NCI-H1694 treated with DMSO at 0.1 percent for 48 hours (cell line): ENCODE measurements at places on chromosomes 5 and 9.

DNA sequence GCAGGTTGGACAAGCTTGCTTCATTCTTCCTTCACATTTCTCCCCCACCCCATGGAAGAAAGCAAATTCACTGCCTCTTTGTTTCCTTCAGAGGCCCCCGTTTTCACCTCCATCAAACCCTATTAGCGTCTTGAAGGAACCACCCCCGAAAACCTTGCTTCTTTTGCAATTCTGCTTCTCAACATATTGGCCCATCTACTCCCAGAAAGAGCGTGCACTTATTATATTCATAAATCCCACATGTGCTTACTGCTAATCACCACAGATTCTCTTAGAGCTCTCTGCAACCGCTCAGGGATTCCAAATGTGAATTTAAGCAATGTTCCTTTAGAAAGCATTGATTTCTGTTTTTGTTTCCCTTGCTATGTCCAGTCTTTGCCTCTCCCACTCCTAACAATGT is 1.1 kb downstream of the F2RL2 start:
- DNase-seq: no peak

GRCh38 chr9:77433675-77434445 is 214.3 kb downstream of the GNA14 start:
- peak; percentile 31 for DNase-seq

- no peak for DNase-seq
Observed at GRCh38 chr9:119164716-119165115, 204.5 kb downstream of the BRINP1 start.

GRCh38 chr5:76604838-76605237 is 18.4 kb downstream of the F2RL2 start:
- no peak for DNase-seq

DNA sequence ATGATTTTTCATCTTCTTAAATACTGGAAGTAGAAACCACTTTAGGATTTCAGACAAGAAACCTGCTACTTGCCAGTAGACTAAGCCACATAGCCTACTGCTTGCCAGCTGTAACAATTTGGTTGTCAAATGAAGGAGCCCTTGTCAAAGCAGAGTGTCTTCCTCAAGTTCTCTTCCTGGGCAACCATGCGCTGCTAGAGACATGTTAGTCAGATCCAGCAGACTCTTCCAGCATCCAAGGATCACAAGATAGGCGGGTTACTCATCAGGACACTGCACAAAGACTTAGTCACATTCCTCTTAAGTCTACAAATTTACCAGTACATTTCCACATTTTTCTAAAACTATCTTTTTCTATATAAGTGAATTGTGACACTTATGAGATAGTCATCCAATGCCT is 24.4 kb downstream of the SKIC3 start:
- DNase-seq: no peak

GRCh38 chr5:141931694-141932093 is 8.0 kb downstream of the DELE1 start:
- DNase-seq: no peak
